Mesothelial cell of epicardium (in vitro differentiated cells): ENCODE measurements at places on chromosomes 4 and X.

- no peak for DNase-seq
These were observed 314.5 kb upstream of the RASGEF1B start for GRCh38 chr4:81786063-81786763.

GRCh38 chr4:48203819-48204218 lies 65.8 kb downstream of the TEC start:
- no peak for DNase-seq

DNA sequence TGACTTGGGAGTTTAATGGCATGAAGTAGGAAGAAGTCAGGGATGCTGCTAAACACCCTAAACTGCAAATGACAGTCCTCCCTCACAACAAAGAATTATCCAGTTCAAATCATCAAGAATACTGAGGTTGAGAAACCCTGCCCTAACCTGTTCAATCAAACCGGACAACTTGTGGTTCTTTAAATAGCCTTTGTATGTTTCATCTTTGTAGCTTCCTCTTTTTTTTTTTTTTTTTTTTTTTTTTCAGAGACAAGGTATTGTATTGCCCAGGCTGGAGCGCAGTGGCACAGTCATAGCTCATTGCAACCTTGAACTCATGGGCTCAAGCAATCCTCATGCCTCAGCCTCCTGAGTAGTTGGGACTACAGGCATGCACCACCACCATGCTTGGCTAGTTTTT lies 52.5 kb upstream of the TTC29 start:
- no peak for DNase-seq

DNA sequence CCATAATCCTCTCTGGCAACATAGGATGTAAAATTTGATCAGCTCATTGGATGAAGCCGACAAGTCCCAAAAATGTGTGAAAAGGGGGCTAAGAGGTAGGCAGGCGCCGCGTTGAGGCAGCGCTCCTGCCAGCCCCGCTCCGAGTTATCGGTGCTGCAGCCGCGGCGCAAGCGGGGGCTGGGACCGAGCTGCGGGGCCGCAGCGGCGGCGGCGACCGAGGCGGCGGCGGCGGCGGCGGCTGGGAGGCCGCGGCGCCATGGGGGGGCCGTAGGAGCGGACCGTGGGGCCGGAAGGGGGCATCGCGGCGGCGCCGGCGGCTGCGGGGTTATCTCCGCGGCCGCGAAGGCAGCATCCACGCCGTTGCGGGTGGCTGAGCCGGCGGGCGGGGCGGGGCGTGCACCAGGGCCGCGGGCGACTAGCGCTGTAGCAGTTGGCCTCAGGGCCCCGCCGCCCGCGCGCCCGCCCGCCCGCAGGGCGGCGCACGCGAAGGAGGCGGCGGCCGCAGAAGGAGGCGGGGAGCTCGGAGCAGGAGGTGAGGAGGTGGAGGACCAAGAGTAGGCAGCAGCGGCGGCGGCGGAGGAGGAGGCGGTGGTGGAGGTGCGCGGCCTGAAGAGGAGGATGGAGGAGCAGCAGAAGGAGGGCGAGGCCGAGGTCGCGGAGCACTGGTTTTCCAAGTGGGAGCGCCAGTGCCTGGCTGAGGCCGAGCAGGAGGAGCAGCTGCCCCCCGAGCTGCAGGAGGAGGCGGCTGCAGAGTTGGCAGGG lies 126.0 kb upstream of the CXorf66 start:
- DNase-seq = peak; percentile 20

GRCh38 chrX:96425200-96425599 lies 259.4 kb upstream of the DIAPH2 start:
- no peak for DNase-seq

DNA sequence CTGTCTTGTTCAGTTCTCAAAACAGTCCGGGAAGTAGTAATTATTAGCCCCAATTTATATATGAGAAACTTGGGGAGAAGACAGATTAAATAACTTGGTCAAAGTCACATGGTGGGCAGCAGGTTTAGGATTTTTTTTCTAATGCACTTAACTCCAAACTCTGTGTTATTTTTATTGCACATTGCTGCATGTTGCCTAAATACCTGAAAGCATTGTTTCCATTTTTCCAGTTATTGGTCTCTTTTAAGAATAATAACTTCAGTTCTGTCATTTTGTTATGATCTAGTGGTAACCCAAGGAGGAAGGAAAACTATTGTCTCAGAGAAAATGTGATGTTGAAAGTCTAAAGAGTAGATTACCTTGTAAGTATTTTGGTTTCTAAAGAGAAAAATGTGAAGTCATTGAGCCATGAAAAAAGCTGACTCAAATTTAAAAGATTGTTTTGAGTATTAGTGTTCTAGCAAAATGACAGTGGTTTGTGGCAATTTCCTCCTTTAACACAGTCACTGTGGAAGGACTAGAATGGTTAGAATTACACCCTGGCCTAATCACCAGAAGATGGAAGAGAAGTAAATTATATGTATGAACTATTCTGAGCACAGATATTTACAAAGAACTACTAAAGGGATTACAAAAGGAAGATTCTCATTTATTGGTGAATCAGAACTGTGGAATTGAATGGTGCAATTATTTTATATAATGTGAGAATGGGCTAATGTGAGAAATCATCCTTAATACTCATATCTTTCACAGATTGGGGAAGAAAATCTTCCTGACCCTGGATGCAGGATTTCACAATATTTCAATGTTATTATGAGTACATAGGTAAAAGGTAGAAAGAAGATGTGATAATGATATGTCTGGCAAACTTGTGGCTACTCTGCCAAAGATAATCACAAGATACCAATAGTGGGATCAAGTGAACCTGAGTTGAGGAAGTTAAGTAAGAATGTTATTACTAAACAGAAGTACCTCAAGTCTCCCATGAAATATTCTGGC lies 21.7 kb upstream of the CXCL8 start:
- DNase-seq = no peak

DNA sequence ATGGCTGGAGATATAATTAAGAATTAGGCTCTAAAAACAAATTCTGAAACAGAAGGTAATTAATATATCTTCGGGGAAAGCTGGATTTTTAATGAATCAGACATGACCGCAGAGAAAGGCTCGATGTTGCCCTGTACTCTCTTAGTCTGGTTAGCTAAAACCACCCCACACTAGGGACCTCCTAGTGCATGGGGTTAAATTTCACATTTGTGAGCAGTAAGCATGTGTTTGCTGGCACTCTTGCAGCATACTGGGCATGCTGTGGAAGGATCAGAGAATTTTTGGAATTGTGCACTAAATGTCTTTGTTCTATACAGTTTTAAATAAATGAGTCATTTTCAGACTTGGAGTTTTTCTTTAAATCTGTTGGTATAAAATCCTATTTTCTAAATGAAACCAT lies 475.6 kb upstream of the FTHL17 start:
- no peak for DNase-seq

DNA sequence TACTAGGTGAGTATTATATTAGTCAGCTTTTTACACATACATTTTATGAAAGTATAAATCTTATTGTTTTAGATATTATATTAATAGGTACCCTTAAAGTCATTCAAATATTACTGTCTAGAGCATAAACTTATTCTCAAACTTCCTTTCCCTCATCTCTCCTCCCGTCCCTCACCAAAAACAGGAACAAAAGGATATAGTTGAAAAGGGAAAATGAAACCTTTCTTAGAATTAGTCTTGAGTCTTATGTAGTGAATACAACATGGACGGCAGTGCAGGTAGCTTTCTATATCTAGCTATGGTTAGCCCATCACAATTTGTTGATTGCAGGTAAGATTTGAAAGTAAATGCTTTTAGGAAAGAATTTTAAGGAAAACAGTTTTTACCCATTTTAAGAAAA lies 65.6 kb downstream of the RBPJ start:
- no peak for DNase-seq

DNA sequence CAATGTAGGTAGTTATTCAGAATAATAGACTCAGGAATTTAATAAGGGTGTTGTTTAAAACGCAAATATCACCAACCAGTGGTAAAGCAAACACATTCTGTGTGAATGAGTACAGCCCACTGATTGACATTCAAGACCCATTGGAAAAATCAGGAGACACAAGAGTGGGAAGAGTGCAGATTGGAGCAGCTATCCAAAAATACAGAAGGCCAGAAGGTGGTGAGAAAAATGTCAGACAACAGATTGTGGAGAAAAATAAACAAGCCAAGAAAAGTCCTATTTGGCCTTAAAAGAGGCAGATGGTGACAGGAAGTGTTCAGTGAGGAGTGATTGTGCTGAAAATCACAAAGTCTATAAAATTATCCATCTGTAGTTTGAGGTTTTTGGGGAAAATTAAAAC lies 39.3 kb downstream of the CPE start:
- no peak for DNase-seq

- no peak for DNase-seq
These were observed 89.3 kb downstream of the TSPAN5 start for GRCh38 chr4:98568941-98569663.

DNA sequence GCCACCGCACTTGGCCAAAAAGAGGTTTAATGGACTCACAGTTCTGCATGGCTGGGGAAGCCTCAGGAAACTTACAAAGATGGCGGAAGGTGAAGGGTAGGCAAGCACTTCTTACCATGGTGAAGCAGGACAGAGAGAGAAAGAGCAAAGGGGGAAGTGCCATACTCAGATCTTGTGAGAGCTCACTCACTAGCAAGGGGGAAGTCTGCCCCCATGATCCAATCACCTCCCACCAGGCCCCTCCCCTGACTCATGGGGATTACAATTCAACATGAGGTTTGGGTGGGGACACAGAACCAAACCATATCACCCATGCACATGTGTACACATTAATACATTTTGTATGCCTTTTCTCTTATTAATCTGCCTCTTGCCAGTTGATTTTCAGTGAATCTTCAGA lies 77.2 kb upstream of the HSD17B10 start:
- no peak for DNase-seq

GRCh38 chr4:89898304-89898716 lies 3.7 kb downstream of the MMRN1 start:
- no peak for DNase-seq
